AG08396 (cell line): ENCODE measurements at places on chromosomes 6 and 20.

GRCh38 chr6:142878407-142878806, 66.6 kb downstream of the HIVEP2 start:
- no peak for DNase-seq

DNA sequence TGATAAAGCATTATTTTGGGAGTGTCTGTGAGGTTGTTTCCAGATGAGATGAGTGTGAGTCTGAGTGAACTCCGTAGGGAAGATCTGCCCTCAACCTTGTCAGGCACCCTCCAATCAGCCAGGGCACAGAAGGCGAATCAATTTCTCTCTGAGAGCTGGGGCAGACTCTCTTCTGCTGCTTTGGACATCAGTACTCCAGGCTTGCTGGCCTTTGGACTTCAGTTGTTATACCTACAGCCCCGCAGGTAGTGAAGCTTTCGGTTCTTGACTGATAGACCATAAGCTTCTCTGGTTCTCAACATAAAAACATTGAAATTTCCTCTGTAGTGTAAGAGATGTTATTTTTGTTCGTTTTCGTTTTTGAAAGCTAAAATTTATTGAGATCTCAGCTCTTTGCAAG, 71.4 kb downstream of the MAFB start:
- no peak for DNase-seq

DNA sequence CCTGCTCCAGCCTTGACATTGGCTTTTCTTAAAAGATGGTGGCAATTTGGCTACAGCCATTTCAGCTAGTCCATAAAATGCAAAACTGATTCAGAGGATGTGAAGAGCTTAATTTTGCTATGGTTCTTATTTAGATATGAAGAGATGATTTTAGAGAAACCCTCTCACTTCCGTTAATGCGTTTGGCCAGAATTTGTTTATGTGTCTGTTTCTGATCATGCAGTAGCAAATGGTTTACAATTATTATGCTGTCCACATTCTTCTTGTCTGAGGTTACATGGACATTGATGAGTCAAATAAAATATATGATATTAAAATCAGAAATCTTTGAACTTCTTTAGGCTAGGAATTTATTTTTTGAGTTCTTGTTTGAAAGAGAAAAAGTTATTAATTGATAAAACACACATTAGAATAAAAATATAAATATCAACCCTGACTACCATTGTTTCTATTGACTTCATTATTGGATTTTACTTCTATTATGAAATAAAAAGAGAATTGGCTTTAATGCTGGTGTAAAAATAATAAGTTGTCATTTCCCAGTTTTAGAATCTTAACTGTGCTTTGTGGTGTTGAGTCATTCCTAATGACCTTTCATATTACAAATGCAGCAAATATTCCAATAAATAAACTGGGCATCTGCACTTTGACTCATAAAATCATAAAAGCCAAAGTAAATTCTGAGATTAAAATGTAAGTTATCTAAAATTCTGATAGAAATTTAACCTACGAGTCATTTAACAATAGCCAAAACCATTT, 1286.0 kb upstream of the GJE1 start:
- no peak for DNase-seq

- DNase-seq = no peak
These were observed 16.6 kb downstream of the NKX2-4 start for GRCh38 chr20:21380711-21381110.

- DNase-seq = no peak
These were observed 20.6 kb downstream of the EPM2A start for GRCh38 chr6:145714731-145715130.

- peak; percentile 68 for DNase-seq
These were observed 107.8 kb downstream of the NFATC2 start for GRCh38 chr20:51434580-51435247.

DNA sequence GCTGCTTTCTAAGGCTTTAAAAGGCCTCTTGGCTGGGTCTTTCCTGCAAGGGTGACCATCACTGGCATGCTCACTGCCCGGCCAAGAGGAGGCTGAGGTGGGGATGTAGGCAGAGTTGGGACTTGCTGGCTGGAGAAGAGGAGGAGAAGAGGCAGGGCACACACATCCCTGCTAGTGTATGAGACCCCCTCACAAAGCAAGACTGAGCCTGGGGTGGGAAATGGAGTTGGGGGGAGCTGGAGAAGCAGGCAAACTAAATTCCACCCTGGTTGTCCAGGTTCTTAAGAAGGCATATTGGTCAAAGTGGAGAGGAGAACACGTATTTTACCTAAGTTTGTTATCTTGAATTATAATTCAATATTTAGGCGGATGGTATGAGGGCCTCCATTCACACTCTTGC, 1.7 kb upstream of the KIZ start:
- no peak for DNase-seq

DNA sequence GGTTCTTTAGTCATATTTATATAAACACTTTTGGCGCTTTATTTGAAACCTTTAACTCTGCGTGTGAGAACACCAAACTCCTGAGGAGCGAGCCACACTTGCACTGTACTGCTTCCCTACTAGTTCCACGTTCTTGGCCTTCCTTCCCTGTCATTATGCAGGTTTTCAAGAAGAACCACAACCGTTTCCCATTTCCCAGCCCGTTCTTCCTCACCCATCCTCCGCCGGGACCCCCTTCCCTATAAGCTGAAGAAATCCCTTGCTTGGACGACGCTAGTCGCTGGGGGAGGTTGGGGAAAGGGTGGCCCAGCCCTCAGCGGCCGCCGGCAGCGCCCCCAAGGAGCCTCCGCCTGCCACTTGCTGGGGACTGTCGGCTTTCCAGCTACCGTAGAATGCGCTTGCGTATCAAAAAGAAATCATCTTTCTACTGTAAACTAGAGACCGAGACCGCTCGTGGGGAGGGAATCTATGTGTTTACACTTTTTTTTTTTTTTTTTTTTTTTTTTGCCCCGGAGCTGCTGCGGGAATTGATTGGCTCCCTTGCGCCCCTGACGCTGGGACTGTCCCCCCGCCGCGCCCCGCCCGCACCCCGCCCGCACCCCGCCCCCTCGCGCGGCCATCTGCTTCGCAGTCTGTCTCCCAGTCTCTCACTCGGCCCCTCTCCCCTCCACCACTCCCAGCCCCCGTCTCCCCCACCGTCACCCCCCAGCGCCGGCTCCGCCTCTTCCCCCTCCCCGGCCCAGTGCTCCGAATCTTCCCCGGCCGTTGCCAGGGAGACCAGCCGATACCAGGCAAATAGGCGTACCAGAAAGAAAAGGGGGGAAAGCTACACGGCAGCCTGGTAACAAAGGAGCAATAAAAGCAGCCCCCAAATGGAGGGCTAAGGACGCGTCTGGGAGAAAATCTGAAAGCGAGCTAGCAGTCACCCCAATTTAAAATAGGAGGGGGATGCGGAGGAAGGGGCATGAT, 2.3 kb upstream of the MARCKS start:
- DNase-seq = peak; percentile 80

DNA sequence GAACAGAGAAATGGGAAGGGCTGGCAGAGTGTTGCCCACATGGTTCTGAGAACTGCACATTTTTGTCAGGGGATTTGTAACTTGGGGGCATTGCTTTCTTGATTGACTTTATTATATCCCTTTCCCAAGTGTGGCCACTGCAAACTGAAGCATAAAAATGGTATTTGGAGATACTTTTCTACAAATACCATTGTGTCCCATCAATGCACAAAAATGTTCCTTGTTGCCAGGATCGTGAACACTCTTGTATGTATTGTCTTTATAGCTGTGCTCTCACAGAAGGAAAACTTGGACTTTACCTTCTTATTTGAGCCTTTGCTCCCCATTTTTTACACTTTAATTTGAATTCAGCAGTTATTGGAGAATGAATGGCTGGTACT, 57.1 kb upstream of the C20orf144 start:
- no peak for DNase-seq

DNA sequence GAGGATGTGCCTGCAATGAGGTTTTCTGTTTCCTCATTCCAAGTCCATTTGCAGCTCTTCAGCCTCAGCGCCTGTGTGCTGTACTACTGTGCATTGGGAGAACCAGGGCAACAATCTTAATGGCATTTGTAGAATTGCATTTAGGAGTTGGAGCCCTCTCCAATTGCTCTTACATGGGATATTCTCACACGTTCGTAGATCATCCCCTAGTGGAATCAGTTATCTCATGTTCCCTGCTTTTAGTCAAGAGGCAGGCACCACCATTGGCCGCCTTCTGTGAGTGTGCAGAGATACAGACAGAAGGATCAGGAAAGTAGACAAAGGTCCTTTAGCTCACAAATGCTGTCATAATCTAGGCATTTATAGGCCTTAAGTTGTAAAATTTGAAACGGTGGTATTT, 84.2 kb upstream of the RGS17 start:
- no peak for DNase-seq

DNA sequence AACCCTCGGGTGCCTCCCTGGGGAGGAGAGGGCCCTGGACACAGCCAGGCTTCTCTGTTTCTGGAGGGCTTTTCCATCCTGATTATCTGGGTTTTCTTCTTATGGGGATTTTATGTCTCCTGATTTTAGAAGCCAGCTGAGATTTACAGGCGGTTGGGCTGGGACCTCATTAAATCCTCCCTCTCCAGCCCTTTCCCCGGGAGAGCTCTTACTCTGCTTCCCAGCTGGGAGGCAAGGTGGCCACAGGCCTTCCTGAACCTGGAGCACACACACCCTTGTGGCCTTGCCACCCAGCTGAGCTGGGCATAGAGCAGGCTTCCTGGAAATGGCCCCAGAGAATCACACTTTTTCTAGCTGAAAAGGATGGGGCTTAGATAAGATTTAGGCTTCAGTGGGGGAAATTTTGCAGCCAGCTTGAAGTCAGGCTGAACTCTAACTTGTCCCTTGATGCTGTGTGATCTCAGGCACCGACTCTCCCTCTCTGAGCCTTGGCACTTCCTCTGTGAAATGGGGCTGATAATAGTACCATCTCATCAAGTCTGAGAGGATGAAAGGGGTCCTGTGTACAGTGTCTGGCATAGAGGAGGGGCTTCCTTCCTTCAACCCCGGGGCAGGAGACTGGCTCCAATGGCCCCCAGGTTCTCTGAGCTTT, 16.6 kb downstream of the VSTM2L start:
- no peak for DNase-seq

- no peak for DNase-seq
These were observed 38.7 kb downstream of the CDKAL1 start for GRCh38 chr6:20572940-20573339.

DNA sequence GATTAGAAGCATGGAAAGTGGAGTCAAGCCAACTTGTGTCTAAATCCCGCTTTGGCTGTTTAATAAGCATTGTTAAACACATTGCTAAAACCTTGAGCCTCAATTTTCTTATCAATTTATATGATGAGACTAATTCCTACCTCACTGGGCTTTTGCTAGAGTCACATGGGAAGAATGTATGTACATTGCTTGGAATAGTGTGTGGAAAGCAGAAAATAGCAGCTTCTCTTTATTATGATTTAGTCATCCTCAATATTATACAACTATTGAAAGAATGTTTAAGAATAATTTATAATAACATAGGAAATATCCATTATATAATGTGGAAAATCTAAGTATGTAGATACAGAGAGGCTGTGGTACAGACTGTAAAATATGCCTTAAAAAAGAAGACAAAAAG, 313.0 kb upstream of the CDYL start:
- no peak for DNase-seq

GRCh38 chr6:110033749-110034666, 55.9 kb downstream of the GPR6 start:
- DNase-seq = no peak

- DNase-seq = no peak
These were observed 14.0 kb upstream of the NKX2-2 start for GRCh38 chr20:21527908-21528307.

DNA sequence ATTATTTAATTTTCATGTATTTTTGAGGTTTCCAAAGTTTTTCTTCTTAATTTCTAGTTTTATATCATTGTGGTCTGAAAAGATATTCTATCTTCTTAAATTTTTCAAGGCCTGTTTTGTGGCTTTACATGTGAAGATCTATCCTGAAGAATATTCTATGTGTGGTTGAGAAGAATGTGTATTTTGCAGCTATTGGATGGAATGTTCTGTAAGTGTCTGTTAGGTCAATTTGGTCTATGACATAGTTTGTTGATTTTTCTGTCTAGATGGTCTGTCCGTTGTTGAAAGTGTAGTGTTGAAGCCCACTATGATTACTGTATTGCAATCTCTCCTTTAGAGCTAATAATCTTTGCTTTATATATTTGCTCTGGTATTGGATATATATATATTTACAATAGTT, 125.7 kb downstream of the CRYBG1 start:
- DNase-seq = no peak

- no peak for DNase-seq
These were observed 104.2 kb downstream of the AGPAT4 start for GRCh38 chr6:161169696-161170095.

- no peak for DNase-seq
These were observed 76.0 kb downstream of the JPH2 start for GRCh38 chr20:44110816-44111568.

DNA sequence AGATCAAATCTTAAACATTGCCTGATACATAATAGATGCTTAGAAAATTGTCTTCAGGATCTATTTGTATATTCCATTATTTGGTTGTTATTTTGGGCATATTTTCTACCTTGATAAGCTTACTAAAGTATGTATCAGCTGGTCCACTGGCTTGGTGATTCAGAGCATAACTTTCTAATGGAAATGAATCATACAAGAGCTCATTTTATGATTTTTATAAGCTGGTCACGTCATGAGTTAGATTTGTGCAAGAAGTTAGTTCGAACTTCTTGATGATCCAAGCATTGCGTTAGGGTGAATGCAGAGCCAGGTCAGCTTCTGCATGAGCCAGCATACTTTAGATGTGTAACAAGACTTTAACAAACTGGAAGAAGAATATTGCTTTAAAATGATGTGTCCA, 144.5 kb upstream of the FLRT3 start:
- peak; percentile 18 for DNase-seq

- DNase-seq = no peak
These were observed 31.9 kb downstream of the CDKAL1 start for GRCh38 chr6:20566109-20566508.

- DNase-seq = no peak
These were observed 86.6 kb downstream of the HFE start for GRCh38 chr6:26173836-26174145.

- DNase-seq = no peak
These were observed 137.9 kb upstream of the THBS2 start for GRCh38 chr6:169391473-169392071.

DNA sequence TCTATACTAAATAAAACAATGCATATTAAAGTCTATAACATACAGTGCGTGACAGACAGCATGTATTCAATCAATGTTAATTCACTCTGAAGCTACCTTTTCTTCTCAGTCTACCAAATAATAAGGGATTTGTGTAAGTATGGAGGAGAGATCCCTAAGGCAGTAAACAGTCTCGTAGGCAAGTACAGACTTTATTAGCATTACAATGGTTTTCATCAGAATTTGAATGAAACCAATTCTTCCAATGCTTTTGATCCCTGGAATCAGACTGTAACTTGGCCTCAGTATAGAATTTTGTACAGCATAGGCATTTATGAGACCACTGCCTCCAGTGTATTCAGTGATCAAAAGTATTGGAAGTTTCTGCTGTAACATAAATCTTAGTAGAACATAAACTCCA, 19.5 kb downstream of the LYRM4 start:
- DNase-seq = no peak

DNA sequence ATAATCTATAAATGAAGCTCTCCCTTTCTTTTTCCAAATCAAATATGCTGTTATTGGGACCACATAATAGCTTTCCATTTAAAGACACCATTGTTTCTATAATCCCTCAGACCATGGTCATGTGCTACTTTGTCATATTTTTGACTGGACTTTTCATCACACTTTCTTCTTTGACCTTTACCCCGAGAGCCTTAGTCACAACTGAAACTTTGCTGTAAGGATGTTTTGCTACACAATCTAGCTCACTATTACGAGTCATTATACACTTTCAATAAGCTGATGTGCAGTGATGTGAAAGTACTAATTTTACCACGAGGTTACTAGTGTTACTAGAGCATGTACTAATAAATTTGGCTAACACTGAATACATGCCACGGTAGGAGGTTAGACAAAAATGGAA, 367.2 kb upstream of the RUNX2 start:
- peak; percentile 21 for DNase-seq
